ENCODE measurements at places on chromosomes 13 and 19. TPM values are rescaled to one million over a fixed set of nuclear protein-coding genes. Genes with fewer than 3 reads are reported as not detected.

Gene FAM98C
- 41.0 TPM for total RNA-seq

Gene FCGBP
- total RNA-seq = 13.4 TPM

Gene GRIK5
- 3.8 TPM for total RNA-seq

DNA sequence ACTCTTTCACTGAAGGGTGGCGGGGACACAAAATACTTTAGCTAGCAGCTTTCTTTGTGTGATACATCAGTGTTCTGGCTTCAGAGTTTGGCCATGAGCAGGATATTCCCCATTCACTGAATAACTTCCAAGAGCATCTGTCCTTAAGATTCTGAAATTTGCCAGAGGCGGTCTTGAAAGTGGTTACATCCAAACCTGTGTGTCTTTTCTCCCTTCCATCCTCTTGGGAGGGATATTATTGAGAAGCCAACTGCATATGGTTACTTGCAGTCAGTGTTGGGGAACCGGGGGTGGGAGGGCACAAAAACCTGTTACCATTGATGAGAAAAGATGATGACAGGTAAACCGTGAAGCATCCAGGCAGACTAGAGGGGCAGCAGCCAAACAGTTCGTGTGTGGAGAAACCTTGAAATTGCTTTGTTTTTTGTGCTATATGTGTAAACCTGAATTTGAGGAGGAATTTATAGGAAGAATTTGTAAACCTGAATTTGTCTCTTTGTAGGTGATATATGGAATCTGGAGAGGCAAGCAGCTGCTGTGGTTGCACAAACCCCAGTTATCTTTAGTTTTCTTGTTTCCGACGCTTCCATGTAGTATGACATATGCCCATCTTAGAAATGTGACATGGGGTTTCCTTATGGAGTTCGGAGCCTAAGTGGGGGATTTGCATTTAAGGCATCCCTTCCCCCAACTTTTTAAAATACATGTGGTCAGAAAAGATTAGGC, 104.8 kb downstream of the WDFY2 start:
- H3K36me3 ChIP-seq = peaks cover 1% of the 10 kb centered on the region
- no peak overlapping the region for H3K27ac ChIP-seq
- H3K4me3 ChIP-seq = no peak overlapping the region
- no peaks in the 10 kb centered on the region for H3K27me3 ChIP-seq

DNA sequence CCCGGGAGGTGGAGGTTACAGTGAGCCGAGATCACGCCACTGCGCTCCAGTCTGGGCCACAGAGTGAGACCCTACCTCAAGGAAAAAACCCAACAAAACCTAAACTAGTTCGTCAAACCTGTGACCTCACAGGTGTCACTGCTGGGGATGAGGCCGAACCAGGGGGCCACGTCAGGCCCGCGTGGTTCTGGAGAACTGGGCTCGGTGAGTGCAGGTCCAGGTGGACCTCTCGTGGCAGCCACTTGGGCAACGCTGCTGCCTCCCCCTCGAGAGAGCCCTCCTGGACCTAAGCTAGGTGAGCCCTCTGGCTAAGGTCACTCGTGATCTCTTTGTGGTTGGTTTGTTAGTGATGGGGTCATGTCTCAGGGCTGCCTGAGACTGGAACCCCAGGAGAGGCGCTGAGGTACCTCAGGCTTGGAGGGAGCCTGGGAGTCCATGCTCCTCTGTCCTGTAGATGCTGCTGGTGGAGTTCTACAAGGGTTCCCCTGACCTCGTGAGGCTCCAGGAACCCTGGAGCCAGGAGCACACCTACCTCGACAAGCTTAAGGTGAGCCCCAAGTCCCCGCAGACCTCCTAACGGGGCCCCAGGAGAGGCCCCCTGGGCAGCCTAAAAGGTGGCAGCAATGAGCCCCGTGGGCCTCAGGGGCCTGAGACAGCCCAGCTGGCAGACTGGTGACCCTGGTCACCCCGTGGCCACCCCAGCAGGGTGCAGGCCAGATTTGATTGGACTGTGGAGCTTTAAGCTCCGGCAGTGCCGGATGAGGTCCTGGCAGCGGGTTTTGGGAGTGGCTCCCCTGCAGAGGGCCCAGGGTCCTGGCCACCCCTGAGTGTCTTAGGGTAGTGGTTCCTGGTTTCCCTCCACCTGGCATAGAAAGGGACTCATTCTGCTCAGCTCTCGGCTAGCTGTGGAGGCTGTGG, 15.6 kb downstream of the MPND start:
- no peaks in the 10 kb centered on the region for H3K4me1 ChIP-seq
- no peak overlapping the region for H3K27ac ChIP-seq
- H3K27me3 ChIP-seq = no peaks in the 10 kb centered on the region
- DNase-seq = no peak
- no peak overlapping the region for H3K4me3 ChIP-seq
- H3K36me3 ChIP-seq = peaks cover 5% of the 10 kb centered on the region

- no peaks in the 10 kb centered on the region for H3K4me1 ChIP-seq
- no peak overlapping the region for H3K27ac ChIP-seq
- DNase-seq = no peak
- H3K4me3 ChIP-seq = no peak overlapping the region
Observed at GRCh38 chr13:71619096-71619495, 247.9 kb downstream of the DACH1 start.

Measured in activated T-cell treated with anti-CD3 and anti-CD28 coated beads, Interleukin-2, amount 50 U/mL, for 72 hours (primary cell).